A375 (cell line): ENCODE measurements at places on chromosomes 7 and 10. TPM values are rescaled to one million over a fixed set of nuclear protein-coding genes. Genes with fewer than 3 reads are reported as not detected.

TAS2R3 gene
- total RNA-seq = 0.11 and 0.16 TPM in 2 replicates

WEE2 gene
- total RNA-seq = not detected in 2 replicates

NME8 gene
- not detected in 2 replicates for total RNA-seq

TEX36 gene
- total RNA-seq = 0.27 and 0.30 TPM in 2 replicates

LEP gene
- not detected in 2 replicates for total RNA-seq

ZNF438 gene
- total RNA-seq = 2.3 and 3.1 TPM in 2 replicates

PTF1A gene
- total RNA-seq = not detected in 2 replicates

APBB1IP gene
- total RNA-seq = not detected in 2 replicates
